ENCODE measurements at places on chromosomes 2 and 18. TPM values are rescaled to one million over a fixed set of nuclear protein-coding genes. Genes with fewer than 3 reads are reported as not detected.

DNA sequence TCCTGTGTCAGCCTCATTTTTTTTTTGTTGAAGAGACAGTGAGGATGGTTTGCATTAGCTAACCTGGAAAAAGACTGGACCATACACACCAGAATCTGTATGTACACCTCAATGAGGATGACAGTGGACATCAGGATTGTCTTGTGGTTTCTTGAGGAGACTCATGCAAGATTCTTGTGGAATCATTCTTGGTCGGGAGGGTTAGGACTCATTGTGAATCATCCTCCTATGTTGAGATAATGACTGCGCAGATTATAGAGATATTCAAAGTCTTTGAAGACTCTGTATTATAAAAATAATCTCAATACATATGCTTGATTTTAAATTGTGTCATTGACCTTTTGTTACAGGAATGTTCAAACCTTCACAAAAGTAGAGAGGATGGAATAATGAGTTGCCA is 49.1 kb upstream of the DOCK10 start:
- no peaks in the 10 kb centered on the region for H3K4me1 ChIP-seq
- no peak overlapping the region for H3K27ac ChIP-seq
- H3K27me3 ChIP-seq = no peaks in the 10 kb centered on the region
- H3K36me3 ChIP-seq = no peaks in the 10 kb centered on the region
- H3K4me3 ChIP-seq = no peak overlapping the region

DNA sequence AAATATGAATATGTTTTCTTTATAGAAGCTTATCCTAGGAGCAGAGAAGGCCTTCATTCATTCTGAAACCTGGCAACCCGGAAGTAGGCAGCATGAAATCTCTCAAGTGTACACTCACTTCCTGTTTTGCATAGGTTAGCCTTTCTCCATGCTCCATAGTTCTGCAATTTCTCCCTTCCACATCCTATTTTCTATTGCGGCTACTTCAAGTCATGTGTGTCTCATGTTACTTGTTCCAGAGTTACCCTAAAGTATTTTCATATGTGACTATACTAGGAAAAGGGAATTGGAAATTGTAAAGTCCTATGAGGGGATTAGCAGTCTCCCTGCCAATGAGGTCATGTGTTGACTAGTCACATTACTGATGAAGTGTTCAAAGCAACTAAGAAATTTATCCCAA is 320.6 kb downstream of the NCKAP5 start:
- H3K27me3 ChIP-seq = no peaks in the 10 kb centered on the region
- H3K27ac ChIP-seq = no peak overlapping the region
- DNase-seq = no peak
- H3K4me1 ChIP-seq = no peaks in the 10 kb centered on the region
- H3K36me3 ChIP-seq = no peaks in the 10 kb centered on the region
- no peak overlapping the region for H3K4me3 ChIP-seq

GRCh38 chr2:193885419-193885818 is 1690.7 kb upstream of the TMEFF2 start:
- no peaks in the 10 kb centered on the region for H3K36me3 ChIP-seq
- no peaks in the 10 kb centered on the region for H3K4me1 ChIP-seq
- no peak overlapping the region for H3K27ac ChIP-seq
- DNase-seq = no peak
- no peak overlapping the region for H3K4me3 ChIP-seq
- H3K27me3 ChIP-seq = no peaks in the 10 kb centered on the region

DNA sequence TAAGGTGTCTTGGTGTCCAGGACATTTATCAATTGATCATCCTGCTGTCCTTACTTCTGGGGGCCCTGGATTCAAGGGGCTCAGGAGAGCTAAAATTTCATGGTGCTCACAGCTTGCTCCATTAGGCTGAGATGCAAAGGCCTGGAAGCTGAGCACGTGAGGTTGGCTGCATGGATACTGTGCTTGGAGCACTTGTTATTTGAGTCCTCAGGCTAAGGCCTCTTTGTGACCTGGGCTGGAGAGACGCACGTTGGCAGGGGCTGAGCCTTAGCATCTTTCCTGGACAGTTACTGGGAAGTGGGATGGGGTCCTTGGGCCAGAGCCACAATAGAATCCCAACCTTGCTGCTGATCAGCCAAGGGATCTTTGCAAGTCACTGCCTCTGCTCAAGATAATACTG is 151.2 kb upstream of the HS6ST1 start:
- no peak overlapping the region for H3K4me3 ChIP-seq
- H3K27me3 ChIP-seq = no peaks in the 10 kb centered on the region
- no peaks in the 10 kb centered on the region for H3K4me1 ChIP-seq
- no peaks in the 10 kb centered on the region for H3K36me3 ChIP-seq
- no peak overlapping the region for H3K27ac ChIP-seq

GRCh38 chr2:154032220-154032619 is 160.5 kb downstream of the GALNT13 start:
- no peaks in the 10 kb centered on the region for H3K27me3 ChIP-seq
- no peaks in the 10 kb centered on the region for H3K36me3 ChIP-seq
- no peak overlapping the region for H3K4me3 ChIP-seq
- no peak for DNase-seq

GRCh38 chr2:10930721-10931516 is 19.2 kb downstream of the KCNF1 start:
- no peak for DNase-seq
- no peak overlapping the region for H3K27ac ChIP-seq
- no peaks in the 10 kb centered on the region for H3K36me3 ChIP-seq
- H3K4me3 ChIP-seq = no peak overlapping the region

DNA sequence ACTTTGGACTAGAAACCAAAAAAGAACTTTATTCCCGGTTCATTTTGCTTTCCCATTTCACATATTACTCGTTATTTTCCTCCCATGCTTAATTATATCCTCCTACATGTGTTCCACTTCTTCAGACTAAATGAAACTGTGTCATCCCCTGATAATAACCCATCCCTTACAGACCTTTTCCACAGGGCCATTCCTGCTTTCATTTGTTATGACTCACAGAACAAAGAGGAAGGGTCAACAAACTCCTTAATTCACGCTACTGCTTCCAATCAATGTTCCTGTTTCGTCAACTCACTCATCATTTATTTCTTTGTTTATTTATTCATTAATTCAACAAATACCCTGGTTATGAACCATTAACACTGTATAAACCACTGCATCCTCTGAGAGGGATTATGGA is 104.5 kb downstream of the ZEB2 start:
- H3K4me3 ChIP-seq = no peak overlapping the region
- peaks cover 2% of the 10 kb centered on the region for H3K4me1 ChIP-seq
- peaks cover 3% of the 10 kb centered on the region for H3K36me3 ChIP-seq
- H3K27ac ChIP-seq = no peak overlapping the region
- DNase-seq = no peak

DNA sequence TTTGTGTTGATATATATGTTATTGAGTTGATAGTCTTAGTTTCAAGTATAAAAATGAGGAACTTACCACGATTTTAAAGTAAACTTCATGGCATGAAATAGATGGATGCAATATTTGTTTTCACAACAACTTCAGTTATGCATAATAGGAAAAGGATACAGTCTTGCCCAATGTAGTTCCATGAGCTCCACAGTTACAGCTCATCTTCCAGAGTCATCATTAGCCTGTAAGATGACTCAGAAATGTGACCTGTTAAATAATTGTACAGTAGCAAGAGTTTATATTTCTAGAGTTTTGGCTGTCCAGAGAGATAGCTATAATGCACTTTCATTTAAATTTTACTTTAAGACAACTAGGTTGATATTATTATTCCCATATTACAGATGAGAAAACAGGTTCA is 80.9 kb upstream of the ARHGAP28 start:
- no peak overlapping the region for H3K4me3 ChIP-seq
- H3K27me3 ChIP-seq = peaks cover 1% of the 10 kb centered on the region
- no peak for DNase-seq

GRCh38 chr2:37826611-37827010 is 98.5 kb upstream of the RMDN2 start:
- H3K4me3 ChIP-seq = no peak overlapping the region
- no peak overlapping the region for H3K27ac ChIP-seq
- no peak for DNase-seq
- H3K36me3 ChIP-seq = no peaks in the 10 kb centered on the region

- no peak overlapping the region for H3K27ac ChIP-seq
- H3K27me3 ChIP-seq = no peaks in the 10 kb centered on the region
- H3K4me3 ChIP-seq = no peak overlapping the region
- no peaks in the 10 kb centered on the region for H3K36me3 ChIP-seq
Measured at GRCh38 chr2:10078001-10078400, 2.2 kb downstream of the CYS1 start.

DNA sequence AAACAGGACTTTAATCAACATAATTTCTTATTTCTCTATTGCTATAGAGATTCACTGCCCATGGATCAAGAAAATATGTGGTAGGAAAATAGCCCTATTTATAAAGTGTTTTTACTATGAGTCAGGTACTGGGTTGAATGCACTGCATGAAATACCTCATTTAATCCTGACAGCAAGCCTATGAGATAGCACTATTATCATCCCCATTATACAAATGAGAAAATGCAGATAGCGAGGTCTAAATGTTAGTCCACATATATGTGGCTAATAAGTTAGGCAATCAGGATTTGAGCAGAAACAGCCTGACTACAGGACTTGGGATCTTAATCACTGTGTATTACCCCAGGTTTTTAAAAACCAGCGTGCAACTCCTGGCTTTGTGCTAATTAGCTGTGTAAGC is 8.5 kb upstream of the LYPD1 start:
- H3K27ac ChIP-seq = no peak overlapping the region
- no peak overlapping the region for H3K4me3 ChIP-seq
- no peak for DNase-seq
- no peaks in the 10 kb centered on the region for H3K36me3 ChIP-seq
- H3K27me3 ChIP-seq = no peaks in the 10 kb centered on the region

IL36A gene
- not detected for total RNA-seq

SOWAHC gene
- 12.0 TPM for total RNA-seq

Data from aorta (tissue), 5 donors.